Adrenal gland (tissue), 19 donors: ENCODE measurements at places on chromosomes 1 and 21. TPM values are rescaled to one million over a fixed set of nuclear protein-coding genes. Genes with fewer than 3 reads are reported as not detected.
A peak's percentile ranks its signal among the peaks of the same experiment; 100 is the strongest.

DNA sequence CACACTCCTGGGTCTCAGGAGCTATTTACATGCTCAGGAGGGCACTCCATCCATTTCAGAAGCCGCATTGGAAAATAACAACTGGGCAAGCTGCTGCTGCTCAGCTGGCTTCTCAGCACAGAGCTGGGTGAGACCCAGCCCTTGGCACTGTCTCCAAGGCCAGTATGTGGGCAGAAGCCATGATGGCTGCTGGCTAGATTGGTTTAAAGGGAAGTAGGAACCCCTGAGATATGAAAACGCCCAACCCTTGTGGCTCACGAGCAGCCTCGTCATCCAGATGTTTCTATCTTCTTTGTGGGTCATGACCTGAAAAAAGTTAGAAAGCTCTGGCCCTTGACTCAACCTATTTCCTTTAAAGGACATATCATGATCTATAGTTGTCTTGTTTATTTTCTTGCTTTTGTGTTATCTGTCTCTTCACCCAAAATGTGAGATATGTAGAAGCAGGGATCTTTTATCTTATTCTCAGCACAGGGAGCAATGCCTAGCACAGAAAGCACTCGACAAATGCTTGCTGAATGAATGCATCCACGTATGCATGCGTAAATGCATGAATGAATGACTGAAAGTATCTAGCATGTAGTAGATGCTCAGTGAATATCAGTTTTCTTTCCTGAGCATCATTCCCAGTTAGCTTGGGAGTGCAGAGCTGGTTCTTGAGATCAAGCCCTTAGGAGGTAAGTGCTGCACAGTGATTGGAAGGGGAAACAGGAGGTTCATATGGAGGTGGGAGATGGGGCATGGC lies 11.6 kb downstream of the MYBPH start:
- no peak for DNase-seq
- no peaks in the 10 kb centered on the region for H3K4me1 ChIP-seq
- H3K36me3 ChIP-seq = no peaks in the 10 kb centered on the region

GRCh38 chr1:67170751-67171573 lies 4.7 kb downstream of the IL23R start:
- H3K4me3 ChIP-seq = no peak overlapping the region
- no peaks in the 10 kb centered on the region for H3K27me3 ChIP-seq
- H3K27ac ChIP-seq = no peak overlapping the region
- DNase-seq = no peak

- H3K27ac ChIP-seq = no peak overlapping the region
- no peaks in the 10 kb centered on the region for H3K27me3 ChIP-seq
- no peak overlapping the region for H3K4me3 ChIP-seq
- peaks cover 3% of the 10 kb centered on the region for H3K4me1 ChIP-seq
- no peak for DNase-seq
- H3K36me3 ChIP-seq = no peaks in the 10 kb centered on the region
Observed at GRCh38 chr1:182301467-182302198, 90.0 kb downstream of the GLUL start.

- no peaks in the 10 kb centered on the region for H3K36me3 ChIP-seq
- no peak overlapping the region for H3K27ac ChIP-seq
- no peak overlapping the region for H3K4me3 ChIP-seq
Observed at GRCh38 chr1:32289256-32289655, 2.6 kb upstream of the HDAC1 start.

GRCh38 chr21:34956416-34957316 lies 92.4 kb downstream of the RUNX1 start:
- H3K27me3 ChIP-seq = no peaks in the 10 kb centered on the region
- H3K27ac ChIP-seq = no peak overlapping the region
- no peak overlapping the region for H3K4me3 ChIP-seq
- DNase-seq = no peak
- no peaks in the 10 kb centered on the region for H3K36me3 ChIP-seq

GRCh38 chr1:94790246-94790645 lies 29.9 kb upstream of the SLC44A3 start:
- H3K36me3 ChIP-seq = no peaks in the 10 kb centered on the region
- H3K4me3 ChIP-seq = no peak overlapping the region
- no peak overlapping the region for H3K27ac ChIP-seq
- H3K4me1 ChIP-seq = peaks cover 25% of the 10 kb centered on the region
- H3K27me3 ChIP-seq = no peaks in the 10 kb centered on the region

GRCh38 chr1:52601991-52602855 lies at the start of gene GPX7:
TSS of gene GPX7 (plus strand) at chr1:52602371. CDS start at chr1:52602410, 39 bp downstream.
- no peaks in the 10 kb centered on the region for H3K27me3 ChIP-seq
- H3K27ac ChIP-seq = peak within 1 kb of the TSS; percentile 81
- peak within 1 kb of the TSS; percentile 51 for H3K4me3 ChIP-seq
- DNase-seq = peak; percentile 62
- H3K36me3 ChIP-seq = no peaks in the 10 kb centered on the region

DNA sequence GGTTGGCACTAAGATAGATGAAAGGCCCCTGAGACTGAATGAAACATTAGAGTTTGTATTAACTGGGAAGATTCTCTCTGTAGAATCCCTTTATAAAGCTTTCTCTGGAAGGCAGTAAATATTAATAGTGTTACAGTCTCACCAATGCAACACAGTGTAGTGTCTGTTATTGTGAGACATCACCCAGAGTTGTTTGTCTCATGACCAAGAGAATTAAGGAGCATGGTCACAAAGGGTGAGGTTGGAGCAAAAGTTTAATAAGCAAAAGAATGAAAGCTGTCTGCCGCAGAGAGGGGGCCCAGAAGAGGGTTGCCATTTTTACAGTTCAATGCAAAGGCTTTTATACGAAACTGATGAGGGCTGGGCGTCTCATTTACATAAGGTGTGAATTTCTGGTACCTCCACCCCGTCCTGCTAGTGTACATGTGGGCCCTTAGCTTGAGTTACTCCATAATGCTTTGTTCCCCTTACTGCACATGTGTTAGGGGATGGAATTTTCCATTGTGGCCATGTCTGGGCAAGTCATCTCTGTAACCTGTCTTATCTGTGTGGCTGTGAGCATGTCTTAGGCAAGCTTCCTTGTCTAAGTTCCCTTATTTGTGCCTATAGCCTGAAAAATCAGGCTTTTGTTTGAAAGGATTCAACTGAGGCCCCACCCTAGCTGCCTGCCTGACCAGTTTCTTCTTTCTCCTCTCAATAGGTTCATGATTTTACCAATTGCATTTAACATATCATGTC lies 184.1 kb downstream of the RASAL2 start:
- H3K36me3 ChIP-seq = no peaks in the 10 kb centered on the region
- H3K4me3 ChIP-seq = no peak overlapping the region
- H3K4me1 ChIP-seq = no peaks in the 10 kb centered on the region
- H3K27ac ChIP-seq = no peak overlapping the region
- no peak for DNase-seq

DNA sequence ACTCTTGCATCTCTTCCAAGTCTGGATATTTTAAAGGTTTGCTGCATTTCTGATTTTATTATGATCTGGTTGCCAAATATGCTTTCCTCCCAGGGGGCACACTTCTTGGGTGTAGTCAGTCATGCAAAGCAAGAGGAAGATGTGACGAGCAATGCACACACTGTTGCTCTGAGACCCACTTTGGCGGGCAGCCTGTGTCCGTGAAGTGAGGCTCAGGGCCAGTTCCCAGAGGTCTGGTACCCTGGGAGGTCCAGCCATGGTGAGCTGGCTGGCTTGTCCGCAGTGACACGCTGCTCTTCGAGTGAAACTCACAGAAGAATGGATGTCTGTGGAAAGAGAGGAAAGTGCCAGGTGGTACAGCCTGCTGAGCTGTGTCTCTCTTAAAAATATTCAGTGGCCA lies 52.8 kb upstream of the EDN2 start:
- DNase-seq = no peak
- H3K27me3 ChIP-seq = no peaks in the 10 kb centered on the region
- peaks cover 20% of the 10 kb centered on the region for H3K4me1 ChIP-seq
- no peaks in the 10 kb centered on the region for H3K36me3 ChIP-seq

The SNX27 gene
- total RNA-seq = 20.0 TPM

The UBE2U gene
- total RNA-seq = not detected
